ENCODE measurements at places on chromosomes 5 and 9. TPM values are rescaled to one million over a fixed set of nuclear protein-coding genes. Genes with fewer than 3 reads are reported as not detected.

Gene ARSI
- total RNA-seq: 38.8 TPM

Gene IFNE
- 18.2 TPM for total RNA-seq

Gene GMCL2
- not detected for total RNA-seq

Gene GPR21
- total RNA-seq: 2.0 TPM

Gene PIP5K1B
- total RNA-seq: not detected

Gene CCNJL
- total RNA-seq: 17.0 TPM

Gene C5orf52
- not detected for total RNA-seq

DNA sequence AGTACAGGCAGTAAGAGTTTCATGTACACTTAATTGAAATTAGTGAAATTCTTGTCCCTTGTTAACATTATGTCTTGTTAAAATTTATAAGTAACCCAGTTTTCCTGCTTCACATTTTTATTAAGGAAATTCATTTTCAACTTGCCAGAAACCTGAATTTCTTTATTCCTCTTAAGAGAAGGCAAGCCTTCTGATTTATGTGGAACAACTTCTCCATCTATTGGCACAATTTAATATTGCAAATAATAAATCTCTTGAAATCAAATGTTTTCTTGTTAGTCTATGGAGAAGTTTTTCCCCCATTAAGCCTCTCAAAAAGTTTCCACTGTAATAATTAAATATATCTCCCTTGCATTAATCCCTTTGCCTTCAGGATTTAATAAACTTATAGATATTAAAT, 33.8 kb upstream of the ACO1 start:
- peak; percentile 14 for DNase-seq

DNA sequence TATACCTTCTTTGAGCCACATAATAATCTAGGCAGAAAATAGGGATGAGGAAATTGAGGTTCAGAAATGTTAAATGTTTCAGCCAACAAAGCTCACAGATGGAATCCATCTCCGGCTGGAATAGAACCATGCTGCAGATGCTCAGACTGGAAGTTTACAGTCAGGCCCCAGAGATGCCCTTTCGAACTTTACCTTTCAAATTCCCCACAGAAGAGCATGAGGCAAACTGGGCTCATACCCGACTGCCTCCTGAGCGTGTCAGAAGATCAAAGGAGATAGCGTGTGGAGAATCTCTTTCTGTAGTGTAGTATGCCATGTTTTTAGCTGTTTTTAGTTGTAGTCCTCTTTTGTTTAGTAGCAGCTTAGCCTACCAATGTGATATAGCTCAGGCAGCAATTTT, 72.0 kb upstream of the DAP start:
- no peak for DNase-seq

DNA sequence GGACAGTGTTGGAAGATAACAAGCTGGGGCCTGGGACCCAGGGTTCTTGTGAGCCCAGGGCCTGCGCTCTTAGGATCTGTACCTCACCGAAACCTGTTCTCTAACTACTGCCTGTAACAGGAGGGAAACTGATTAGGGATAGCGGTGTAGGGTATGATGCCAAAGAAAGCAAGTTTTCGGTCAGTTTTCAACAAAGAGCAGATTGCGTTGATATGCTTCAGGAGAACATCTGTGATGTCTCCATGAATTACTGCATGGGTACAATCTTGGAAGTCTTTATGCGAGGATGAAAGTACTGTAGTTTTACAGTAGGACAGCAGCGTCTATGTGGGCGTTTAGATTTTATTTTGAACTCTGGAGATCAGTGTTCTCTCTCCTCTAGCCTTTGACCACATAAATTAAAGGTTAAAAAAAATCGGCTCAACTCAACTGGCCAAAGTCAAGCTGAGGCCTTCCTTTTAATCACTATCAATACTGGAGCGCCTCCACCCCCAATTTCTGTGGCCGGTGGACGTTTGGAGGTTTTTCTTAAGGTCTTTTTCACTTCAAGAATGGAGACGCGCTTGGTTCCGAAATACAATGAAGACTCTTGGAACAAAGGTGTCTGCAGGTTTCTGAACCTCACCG, 3.0 kb downstream of the NFIL3 start:
- no peak for DNase-seq

- DNase-seq: no peak
Observed at GRCh38 chr5:177984584-177985206, 11.3 kb downstream of the PROP1 start.

DNA sequence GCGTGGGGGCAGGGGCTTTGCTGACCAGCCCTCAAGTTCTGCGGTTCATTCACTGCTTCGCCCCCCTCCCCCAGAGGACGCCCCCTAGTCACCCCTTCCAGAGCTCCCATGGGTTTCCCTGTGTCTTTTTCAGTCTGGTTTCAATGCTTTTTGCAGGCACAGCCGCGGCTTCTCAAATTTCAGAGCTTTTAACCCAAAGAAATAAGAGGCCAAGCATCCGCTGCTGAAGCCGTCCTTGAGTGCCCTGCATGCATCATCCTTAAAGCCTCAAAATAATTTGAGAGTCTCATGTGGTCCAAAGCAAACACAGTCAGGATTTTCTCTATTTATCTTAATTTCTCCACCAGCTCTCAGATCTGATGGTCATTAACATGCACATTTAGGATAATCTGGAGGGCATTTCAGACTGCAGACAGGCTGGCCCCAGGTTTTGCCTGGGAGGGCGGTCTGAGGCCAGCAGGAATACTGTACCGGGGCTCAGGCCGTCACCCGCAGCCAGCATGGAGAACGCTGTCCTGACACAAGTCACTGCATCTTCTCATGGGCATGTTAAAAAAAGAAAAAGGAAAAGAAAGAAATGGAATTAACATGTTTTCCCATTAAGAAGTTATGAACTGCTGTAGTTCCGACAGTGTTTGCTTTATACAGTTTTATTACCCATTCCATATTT, 420.8 kb upstream of the IRX4 start:
- no peak for DNase-seq

GRCh38 chr9:117434566-117434965, 19.7 kb upstream of the ASTN2 start:
- DNase-seq: peak; percentile 12

DNA sequence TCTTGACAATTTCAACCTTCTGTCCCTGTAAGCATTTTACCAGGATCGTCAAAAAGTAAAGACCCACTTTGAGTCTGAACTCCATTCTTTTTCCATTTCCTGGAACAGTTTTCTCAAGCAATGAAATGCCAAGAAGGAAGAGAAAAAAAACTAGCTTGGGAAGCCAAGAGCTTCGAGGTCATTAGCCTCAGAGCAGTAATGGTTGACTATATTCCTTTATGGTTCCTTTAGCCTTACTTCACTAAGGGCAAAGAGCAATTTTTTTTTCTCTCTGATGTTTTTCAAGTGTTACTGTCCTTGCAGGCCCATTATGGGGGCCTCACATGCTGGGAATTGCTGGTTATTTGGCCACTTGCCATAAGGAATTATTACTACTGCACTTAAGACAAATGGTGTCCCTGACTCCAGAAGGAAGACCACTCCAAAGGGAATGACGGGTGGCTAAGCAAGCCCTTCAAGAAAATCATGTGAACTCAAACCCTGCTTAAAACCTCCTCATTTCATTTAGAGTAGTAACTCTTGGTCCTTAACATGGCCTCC, 37.1 kb downstream of the BNC2 start:
- no peak for DNase-seq

GRCh38 chr9:114694146-114694545, 12.2 kb upstream of the TEX48 start:
- DNase-seq: peak; percentile 50

GRCh38 chr9:37134166-37134565, 13.8 kb downstream of the ZCCHC7 start:
- DNase-seq: no peak

DNA sequence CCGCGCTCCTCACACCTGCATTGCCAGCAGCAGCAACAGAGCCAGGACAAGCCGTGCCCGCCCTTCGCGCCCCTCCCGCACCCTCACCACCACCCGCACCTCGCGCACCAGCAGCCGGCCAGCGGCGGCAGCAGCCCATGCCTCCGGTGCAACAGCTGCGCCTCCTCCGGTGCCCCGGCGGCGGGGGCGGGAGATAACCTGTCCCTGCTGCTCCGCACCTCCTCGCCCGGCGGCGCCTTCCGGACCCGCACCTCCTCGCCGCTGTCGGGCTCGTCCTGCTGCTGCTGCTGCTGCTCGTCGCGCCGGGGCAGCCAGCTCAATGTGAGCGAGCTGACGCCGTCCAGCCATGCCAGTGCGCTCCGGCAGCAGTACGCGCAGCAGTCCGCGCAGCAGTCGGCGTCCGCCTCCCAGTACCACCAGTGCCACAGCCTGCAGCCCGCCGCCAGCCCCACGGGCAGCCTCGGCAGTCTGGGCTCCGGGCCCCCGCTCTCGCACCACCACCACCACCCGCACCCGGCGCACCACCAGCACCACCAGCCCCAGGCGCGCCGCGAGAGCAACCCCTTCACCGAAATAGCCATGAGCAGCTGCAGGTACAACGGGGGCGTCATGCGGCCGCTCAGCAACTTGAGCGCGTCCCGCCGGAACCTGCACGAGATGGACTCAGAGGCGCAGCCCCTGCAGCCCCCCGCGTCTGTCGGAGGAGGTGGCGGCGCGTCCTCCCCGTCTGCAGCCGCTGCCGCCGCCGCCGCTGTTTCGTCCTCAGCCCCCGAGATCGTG, 517 bp downstream of the KCNN2 start:
- peak; percentile 1 for DNase-seq

- no peak for DNase-seq
Observed at GRCh38 chr5:101160002-101160401, 256.9 kb upstream of the ST8SIA4 start.

All from mammary epithelial cell (primary cell).